Renal pelvis (tissue), 12 donors: ENCODE measurements at places on chromosomes 1 and 21. TPM values are rescaled to one million over a fixed set of nuclear protein-coding genes. Genes with fewer than 3 reads are reported as not detected.

Gene CHI3L2
- 0.07 TPM for polyA plus RNA-seq

- DNase-seq = no peak
Measured at GRCh38 chr1:12456979-12457378, 161.0 kb downstream of the DHRS3 start.

DNA sequence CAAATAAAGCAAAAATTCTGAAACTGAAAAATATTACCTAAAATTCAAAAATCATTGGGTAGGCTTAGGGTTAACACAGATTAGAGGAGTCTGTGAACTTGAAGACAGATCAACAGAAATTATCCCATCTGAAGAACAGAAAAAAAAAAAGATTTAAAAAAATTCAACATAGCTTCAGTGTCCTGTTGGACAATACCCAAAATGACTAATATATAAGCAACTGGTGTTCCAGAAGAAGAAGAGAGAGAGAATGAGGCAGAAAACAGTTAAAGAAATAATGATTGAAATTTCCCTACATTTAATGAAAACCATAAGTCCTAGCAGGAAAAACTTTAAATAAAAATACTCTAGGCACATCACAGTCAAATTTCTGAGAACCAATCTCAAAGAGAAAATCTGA is 31.5 kb downstream of the TMCO1 start:
- DNase-seq = no peak

DNA sequence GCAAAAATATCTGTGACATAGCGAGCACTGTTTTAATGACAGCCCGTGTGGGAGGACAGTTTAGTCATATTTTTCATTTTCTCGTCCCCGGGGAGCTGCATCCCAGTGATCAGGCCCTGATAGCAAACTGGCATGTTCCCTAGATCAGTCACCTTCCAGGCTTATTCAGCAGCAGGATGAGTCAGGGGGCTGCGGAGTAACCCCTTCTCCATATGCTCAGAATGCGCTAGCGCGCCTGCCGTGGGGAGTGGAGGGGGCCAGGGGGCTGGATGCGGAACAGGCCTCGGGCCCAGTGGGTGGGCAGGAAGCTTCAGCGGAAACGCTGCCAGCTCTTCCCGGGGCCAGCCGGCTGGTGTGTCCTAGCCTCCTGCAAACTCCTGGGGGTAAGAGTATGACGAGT is 94.0 kb downstream of the KCND3 start:
- DNase-seq = no peak

Gene SERBP1
- polyA plus RNA-seq = 389 TPM

GRCh38 chr1:119909890-119910596 is 13.7 kb upstream of the ADAM30 start:
- no peak for DNase-seq

- DNase-seq = no peak
Measured at GRCh38 chr1:206521127-206521526, 13.8 kb downstream of the RASSF5 start.

Gene UTS2
- not detected for polyA plus RNA-seq
